NCI-H460 (cell line): ENCODE measurements at places on chromosomes 1 and 21. TPM values are rescaled to one million over a fixed set of nuclear protein-coding genes. Genes with fewer than 3 reads are reported as not detected.

GRCh38 chr21:31609081-31609480 lies 50.4 kb upstream of the SOD1 start:
- DNase-seq = no peak

DNA sequence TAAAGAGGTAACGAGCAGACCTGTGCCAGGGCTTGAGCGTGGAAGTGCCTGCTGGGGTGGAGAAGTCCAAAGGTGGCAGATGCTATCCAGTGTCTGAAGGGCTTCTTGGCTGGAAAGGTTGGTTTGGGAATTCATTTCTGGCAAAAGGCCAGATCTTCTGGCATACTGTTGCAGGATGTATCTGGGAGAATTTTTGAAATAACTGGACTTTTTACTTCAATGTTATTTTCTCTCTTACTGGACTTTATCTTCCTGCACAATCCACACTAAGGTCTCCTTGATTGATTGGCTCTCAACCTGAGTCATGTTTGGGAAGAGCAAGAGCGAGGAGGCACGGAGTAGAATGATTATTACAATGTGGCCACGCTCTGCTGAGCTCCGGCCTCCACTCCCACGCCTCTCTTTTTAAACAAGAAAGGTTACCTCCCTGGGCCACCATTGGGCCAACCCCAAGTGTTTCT lies 278.4 kb downstream of the TM2D1 start:
- DNase-seq = no peak

- no peak for DNase-seq
Measured at GRCh38 chr1:155006601-155007101, 4.0 kb downstream of the ZBTB7B start.

- DNase-seq = no peak
Measured at GRCh38 chr1:150568594-150568966, 10.8 kb downstream of the MCL1 start.

GRCh38 chr1:164466001-164466421 lies 93.0 kb upstream of the PBX1 start:
- no peak for DNase-seq

DNA sequence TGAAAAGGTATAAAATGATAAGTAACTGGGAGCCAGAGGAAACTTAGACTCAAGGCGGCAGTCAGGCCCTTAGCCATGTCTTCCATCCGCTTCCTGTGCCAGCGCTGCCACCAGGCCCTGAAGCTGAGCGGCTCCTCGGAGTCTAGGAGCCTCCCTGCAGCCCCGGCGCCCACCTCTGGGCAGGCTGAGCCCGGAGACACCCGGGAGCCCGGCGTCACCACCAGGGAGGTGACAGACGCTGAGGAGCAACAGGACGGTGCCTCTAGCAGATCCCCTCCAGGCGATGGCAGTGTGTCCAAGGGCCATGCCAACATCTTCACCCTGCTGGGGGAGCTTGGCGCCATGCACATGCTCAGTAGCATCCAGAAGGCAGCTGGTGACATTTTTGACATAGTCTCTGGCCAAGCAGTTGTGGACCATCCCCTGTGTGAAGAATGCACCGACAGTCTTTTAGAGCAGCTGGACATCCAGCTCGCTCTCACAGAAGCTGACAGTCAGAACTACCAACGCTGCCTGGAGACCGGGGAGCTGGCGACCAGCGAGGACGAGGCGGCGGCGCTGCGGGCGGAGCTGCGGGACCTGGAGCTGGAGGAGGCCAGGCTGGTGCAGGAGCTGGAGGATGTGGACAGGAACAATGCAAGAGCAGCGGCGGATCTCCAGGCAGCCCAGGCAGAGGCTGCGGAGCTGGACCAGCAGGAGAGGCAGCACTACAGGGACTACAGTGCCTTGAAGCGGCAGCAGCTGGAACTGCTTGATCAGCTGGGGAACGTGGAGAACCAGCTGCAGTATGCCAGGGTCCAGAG lies at the start of gene BECN2:
Gene BECN2 (plus strand): TSS at position 76 of the 803 bp plus-strand sequence. CDS start 0 bp downstream, at position 76.
- no peak for DNase-seq

GRCh38 chr1:180163041-180163440 lies 8.4 kb downstream of the QSOX1 start:
- DNase-seq = no peak

DNA sequence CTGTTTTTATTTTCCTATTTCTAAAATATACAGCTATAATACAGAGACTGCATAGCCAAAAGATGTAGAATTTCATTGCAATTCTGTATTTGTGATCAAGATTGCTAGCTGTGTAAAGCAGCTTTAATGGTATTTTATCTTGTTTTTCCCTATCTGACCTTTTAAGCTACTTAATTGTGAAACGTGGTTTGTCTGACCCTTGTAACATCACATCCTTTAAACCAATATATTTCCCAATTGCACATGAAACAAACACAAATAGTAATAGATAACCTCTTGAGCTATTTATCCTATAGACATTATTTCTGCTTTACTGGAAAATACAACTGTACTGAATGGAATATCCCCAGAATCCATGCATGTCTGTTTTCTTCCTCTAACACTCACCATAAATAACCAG lies 112.2 kb upstream of the PLPPR4 start:
- no peak for DNase-seq

DNA sequence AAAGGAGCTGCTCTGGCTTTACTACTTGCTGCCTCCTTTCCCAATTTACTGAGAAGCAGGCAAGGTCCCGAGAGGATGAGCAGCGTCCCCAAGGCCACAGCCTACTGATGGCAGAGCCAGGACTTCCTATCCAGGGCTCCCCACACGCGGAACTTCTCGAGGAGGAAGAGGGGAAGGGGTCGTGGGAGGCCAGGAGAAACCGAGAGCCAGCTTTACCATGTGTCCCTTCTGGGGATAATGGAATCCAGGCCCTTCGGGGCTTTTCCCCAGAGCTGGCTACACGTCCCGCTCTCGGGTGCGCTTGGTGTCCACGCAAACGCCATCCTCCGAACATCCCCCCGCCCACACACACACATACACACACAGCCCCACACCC lies 4.3 kb upstream of the CCN1 start:
- no peak for DNase-seq

The TCHH gene
- total RNA-seq = 0.02 and 0.03 TPM in 2 replicates

The FCGR2B gene
- not detected in 2 replicates for total RNA-seq

The TMEM52 gene
- 2.8 and 3.6 TPM in 2 replicates for total RNA-seq

The TSPEAR gene
- 0.02 TPM in 1 of 2 replicates, not detected in the other for total RNA-seq
